T follicular helper cell (primary cell): ENCODE measurements at places on chromosomes 7 and 10.

- DNase-seq = no peak
Measured at GRCh38 chr10:4285121-4285520, 500.1 kb upstream of the KLF6 start.

DNA sequence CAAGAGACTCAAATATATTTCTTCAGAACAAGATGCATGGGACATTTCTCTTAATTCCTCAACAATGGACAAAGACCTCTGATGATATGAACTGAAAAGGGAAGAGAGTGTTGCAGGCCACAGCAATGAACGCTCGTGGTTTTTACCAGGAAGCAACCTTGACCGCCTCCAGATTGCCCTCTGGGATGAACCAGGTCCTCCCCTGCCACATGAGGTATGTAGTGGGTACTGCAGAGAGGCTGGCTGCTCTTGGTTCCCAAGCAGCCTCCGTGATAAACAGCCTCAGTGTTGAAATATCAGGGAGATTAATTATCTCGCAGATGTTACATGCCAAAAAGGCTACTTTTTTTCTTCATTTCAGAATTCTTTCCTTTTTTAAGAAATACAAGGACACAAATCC, 338.8 kb downstream of the ELMO1 start:
- no peak for DNase-seq

- no peak for DNase-seq
Measured at GRCh38 chr7:86643561-86644281, at the start of gene GRM3. Gene GRM3 (plus strand): TSS chr7:86643909. CDS start chr7:86765146, 121,237 bp downstream.

DNA sequence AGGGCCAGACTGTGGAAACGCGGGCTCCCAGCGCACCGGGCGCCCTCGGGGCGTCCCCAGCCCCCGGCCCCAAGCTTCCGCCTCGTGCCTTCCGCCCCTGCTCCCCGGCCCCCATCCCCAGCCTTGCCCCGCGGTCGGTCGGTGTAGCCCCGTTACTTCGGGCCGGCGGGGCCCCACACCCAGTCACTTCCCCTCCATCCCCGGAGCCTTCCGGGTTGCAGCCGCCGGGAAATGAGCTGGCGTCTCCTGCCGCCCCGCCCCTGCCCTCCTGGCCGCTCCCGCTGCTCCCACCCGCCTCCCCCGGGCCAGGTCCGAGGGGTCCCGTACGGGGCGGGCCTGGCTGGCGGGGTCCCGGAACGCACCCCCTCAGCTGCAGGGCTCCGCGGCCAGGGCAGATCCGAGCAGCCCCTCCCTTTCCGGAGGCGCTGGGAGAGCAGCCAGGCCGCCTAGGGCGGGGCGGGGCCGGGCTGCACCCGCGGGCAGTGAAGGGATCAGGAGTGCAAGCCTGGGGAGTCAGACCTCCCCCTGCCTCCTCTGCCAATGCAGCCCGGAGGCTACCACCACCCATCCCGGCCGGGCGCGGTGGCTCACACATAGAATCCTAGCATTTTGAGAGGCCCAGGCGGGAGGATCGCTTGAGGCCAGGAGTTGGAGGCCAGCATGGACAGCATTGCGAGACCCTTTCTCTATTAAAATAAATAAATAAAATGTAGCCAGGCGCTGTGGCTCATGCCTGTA, 709 bp downstream of the ARPC1B start:
- peak; percentile 46 for DNase-seq

- DNase-seq = no peak
Measured at GRCh38 chr10:127449490-127449889, 99.6 kb upstream of the NPS start.
